NCI-H774 (cell line): ENCODE measurements at places on chromosomes 1 and 21.

DNA sequence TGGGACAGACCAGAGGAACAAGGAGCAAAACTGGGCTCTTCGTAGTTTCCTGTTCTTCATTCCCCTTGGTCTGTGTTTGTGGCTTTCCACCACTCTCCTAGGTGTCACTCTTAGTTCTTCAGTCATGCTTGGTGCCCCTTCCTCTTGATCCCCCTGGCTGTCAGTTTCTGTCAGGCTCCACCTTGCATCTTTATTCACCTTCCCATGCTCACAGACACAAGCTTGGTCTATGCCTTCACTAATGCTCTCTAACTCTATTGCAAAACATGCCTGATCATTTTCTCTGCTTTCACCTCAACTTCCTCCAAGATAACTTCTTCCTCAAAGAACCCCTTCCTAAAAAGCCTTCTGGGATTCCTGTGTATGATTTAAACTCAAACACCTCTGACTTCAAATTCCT lies 122.9 kb downstream of the GLUL start:
- no peak for DNase-seq

GRCh38 chr1:3011631-3012455 lies 9.4 kb upstream of the ACTRT2 start:
- no peak for DNase-seq

DNA sequence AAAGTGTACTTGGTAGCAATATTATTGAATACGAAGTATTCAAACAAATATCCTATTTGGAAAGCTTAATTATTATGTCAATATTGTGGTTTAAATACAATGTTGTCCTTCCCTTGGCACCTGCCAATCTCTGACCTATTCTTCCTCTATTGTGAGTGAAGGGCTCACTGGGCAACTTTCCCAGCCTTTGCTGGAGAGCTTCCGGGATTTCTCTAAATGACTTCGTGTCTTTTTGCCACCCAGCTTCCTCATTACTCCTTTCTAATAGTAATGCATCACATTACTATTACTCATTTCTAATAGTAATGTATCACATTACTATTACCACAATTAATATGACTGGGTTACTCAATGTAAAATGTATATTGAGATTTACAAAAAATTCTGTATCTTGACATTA lies 880.6 kb downstream of the BRINP3 start:
- peak; percentile 95 for DNase-seq

DNA sequence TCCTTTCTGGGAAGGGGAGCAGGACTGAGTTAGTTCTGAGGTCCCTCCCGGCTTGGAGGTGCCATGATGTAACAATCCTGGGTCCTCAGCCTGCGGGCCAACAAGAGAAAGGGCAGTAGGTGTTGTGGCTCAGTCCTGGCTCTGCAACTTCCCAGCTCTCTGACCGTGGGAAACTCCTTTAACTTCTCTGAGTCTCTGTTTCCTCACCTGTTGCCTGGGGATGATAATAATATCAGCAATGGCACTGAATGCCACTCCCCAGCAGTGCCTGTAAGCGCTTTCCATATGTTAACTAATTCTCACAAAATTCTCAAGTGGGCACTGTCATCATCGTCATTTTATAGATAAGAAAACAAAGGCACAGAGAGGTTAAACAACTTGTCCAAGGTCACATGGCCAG lies 2.3 kb downstream of the PADI3 start:
- DNase-seq: no peak

DNA sequence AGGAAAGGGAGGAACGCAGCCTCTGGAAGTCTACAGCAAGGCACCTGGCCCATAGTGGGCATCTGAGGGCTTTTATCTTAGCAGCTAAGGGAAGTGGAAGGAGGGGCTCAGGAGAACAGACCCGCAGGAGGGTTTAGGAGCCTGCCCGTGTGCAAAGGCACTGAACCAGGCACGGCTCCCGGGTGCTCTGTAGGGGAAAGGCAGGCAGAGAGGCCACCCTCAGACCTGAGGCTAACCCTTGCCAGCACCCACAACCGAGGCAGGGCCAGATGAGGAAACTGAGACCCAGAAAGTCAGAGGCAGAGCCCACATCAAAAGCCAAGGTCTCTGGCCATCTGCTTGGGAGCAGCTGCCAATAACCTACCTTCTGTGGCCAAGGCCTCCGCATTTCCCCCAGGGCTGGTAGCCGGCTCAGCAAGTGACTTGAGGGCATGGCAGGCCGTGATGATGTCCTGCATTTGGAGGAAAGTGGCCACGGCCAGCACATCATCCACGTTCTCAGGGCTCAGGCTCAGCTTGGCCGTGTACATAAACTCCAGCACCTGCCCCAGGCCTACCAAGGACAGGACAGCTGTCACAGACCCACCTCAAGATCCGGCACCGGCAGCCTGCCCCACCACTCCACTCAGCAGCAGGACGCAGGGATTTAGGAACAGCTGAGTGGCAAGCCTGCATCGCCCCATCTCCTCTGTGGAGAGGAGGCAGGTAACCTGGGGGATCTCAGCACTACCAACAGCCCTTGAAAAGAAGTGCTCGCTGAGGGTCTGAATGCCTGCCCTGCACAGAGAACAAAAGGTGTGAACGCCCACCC lies 29.1 kb downstream of the ZBTB17 start:
- no peak for DNase-seq

- no peak for DNase-seq
Observed at GRCh38 chr21:34602061-34602460, 12.9 kb downstream of the RCAN1 start.

GRCh38 chr1:241457421-241457820 lies 62.1 kb downstream of the FH start:
- DNase-seq: no peak

DNA sequence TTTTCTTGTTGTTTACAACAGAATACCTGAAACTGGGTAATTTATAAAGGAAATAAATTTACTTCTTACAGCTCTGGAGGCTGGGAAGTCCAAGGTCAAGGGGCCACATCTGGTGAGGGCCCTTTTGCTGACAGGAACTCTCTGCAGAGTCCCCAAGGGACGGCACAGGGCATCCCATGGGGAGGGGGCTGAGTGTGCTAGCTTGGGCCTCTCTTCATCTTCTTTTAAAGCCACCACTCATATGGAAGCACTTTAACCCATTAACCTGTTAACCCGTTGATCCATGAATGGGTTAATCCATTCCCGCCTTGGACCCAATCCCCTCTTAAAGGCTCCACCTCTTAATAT lies 76.3 kb downstream of the OBSCN start:
- no peak for DNase-seq

DNA sequence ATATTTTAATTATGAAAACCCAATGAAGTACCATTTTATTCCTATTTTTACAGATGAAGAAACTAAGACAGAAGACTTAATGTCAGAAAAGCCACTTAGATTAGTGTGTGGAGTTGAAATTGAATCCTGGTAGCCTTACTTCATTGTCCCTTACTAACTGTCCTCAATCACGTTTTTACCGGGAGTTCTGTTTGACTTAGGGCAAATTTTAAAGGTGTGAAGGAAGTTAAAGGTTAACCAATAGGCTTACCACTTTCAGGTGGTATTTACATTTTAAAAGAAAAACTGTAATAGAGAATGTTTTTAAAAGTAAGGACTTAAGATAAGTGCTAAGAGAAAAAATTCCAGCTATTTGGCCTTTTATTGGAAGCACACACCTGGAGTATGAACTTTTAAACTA lies 12.4 kb downstream of the RRP15 start:
- DNase-seq: no peak

- no peak for DNase-seq
Observed at GRCh38 chr1:19606817-19607642, 37.1 kb upstream of the NBL1 start.

DNA sequence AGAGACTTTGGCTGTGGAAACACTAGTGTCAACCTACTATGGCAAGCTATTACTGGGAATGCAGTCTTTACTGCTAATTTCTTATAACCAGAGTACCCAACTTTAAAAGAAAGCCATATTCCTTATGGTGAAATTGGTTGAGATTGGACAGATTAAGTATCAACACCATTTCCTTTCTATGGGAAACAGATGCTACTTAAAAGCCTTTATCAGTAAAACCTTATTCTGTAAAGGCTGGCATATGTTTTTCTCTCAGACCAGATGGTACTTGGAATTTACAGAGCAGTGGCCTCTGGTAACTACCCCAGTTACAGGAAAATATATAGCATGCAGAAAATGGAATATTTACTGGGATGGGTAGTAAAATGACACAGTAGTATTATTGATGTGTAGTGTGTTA lies 18.8 kb downstream of the IFI44 start:
- DNase-seq: no peak

- DNase-seq: no peak
Observed at GRCh38 chr1:31681415-31681814, 22.4 kb downstream of the COL16A1 start.

DNA sequence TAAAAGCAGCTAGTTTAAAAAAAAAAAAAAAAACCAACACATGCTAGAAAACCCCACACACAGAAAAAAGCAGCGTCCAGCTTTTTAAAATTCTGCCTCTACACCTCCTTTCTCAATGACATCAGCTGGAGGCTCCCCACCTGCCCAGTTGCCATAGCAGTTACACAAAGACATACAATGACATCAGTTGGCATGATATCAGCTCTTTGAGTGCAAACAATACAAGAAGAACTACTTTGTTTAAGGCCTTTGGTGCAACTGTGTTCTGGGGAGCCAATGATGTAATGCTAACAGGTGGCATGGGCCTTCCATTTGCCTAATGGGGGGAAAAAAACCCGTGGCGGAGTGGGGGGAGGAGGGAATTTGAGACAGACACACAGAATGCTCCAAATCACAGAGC lies 32.9 kb downstream of the DUSP10 start:
- DNase-seq: peak; percentile 99

DNA sequence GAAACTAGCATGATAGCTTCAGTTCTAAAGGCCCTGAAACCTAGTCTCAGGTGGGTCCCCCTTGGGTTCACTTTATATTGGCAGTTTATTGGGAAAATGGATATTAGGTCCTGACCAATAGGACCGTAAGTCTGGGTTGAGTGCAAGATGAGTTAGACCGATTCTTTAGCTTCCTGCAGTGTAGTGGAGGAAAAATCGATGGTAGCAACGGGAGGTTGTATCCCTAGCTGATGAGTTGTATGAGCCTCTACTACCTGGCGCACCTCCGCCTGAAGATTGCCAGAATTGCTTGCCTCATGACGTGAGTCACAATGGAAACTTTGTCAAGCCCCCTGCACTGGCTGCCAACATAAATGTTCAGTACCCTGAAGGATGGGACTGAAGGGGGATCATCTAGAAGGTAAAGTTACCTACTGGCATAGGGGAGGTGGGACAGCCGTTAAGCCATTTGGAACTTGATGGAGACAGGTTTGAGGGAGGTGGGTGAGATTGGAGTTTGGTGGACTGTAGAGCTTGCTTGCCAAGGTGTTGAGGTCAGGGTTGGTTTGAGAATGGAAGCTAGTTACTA lies 3.9 kb downstream of the RCC1 start:
- DNase-seq: no peak
